ENCODE measurements at places on chromosomes 16 and 17. TPM values are rescaled to one million over a fixed set of nuclear protein-coding genes. Genes with fewer than 3 reads are reported as not detected.

GRCh38 chr17:11823862-11824261, 173.4 kb downstream of the ZNF18 start:
- H3K27ac ChIP-seq, result no peak overlapping the region
- DNase-seq, result no peak
- no peak overlapping the region for H3K4me3 ChIP-seq
- peaks cover 4% of the 10 kb centered on the region for H3K27me3 ChIP-seq
- H3K4me1 ChIP-seq, result no peaks in the 10 kb centered on the region

DNA sequence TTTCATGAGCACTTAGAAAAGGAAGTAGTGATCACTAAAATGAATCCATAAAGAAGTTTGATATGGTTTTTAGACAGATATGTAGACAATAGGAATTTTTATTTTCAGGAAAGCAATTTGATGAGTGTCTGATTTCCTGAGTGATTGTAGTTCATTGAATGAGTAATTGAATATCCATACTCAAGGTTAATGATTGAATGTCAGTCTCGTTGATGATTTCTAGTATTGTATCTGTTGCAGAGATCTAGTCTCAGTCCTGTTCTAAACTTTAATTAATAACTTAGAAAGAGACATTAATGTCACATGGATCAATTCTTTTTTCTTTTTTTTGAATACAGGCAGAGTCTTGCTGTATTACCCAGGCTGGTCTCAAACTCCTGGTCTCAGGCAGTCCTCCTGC, 78.3 kb downstream of the NLK start:
- H3K27ac ChIP-seq, result no peak overlapping the region
- no peak overlapping the region for H3K4me3 ChIP-seq
- DNase-seq, result no peak
- peaks cover 4% of the 10 kb centered on the region for H3K36me3 ChIP-seq
- no peaks in the 10 kb centered on the region for H3K27me3 ChIP-seq

DNA sequence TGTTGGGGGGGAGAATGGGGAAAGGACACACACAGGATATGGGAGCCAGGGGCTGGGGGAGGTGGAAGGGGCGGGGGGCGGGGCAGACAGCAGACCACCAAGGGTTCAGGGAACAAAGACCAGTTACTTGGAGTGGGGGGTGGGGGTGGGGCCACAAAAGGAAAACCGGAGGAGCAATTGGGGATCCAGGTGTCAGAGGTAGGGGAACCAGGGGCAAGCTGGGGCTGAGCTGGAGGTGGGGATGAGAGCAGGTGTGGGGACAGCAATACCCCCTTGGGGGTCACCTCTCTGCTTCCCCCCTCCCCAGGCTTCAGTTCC, 1.4 kb upstream of the ORAI3 start:
- no peak for DNase-seq
- H3K4me1 ChIP-seq, result peaks cover 18% of the 10 kb centered on the region
- H3K27ac ChIP-seq, result no peak overlapping the region
- H3K27me3 ChIP-seq, result no peaks in the 10 kb centered on the region
- H3K36me3 ChIP-seq, result peaks cover 17% of the 10 kb centered on the region
- no peak overlapping the region for H3K4me3 ChIP-seq

The WNT3 gene
- 0.09 TPM for total RNA-seq

- peak overlapping the region; percentile 50 for H3K4me3 ChIP-seq
- peak; percentile 83 for DNase-seq
- H3K27me3 ChIP-seq, result no peaks in the 10 kb centered on the region
- peak overlapping the region; percentile 91 for H3K27ac ChIP-seq
- peaks cover 6% of the 10 kb centered on the region for H3K36me3 ChIP-seq
- peaks cover 57% of the 10 kb centered on the region for H3K4me1 ChIP-seq
Measured at GRCh38 chr16:70428178-70428998, 10.5 kb downstream of the ST3GAL2 start.

DNA sequence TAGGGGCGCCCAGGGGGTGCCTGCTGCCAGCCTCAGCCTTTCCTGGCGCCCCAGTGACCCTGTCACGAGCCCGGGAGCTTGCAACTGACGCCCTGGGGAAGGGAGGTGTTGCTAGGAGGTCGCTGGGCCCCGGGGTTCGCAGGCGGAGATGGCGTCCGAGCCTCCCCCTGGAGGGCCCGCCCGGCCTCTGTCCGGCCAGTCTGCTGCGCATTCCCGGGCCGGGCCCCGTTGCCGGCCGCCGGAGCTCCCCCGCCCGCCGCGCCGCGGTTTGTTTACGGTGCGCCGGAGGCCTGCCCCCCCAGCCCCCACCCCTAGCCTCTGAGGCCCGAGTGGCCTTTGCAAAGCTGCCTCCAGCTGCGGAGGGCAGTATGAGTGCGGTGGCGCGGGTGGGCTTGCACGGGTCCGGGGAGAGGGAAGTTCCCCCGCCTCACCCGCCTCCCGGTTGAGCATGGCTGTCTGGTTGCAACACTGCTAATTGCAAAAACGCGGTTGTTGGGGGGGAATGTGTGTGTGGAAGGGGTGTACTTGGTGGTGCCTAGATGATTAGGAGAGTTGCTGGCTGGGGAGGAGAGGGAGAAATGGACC, 514 bp downstream of the THRA start:
- DNase-seq, result peak; percentile 38
- H3K36me3 ChIP-seq, result no peaks in the 10 kb centered on the region
- peaks cover 50% of the 10 kb centered on the region for H3K4me1 ChIP-seq
- no peaks in the 10 kb centered on the region for H3K27me3 ChIP-seq
- peak overlapping the region; percentile 84 for H3K27ac ChIP-seq

- H3K4me3 ChIP-seq, result no peak overlapping the region
- no peak for DNase-seq
- no peak overlapping the region for H3K27ac ChIP-seq
- no peaks in the 10 kb centered on the region for H3K27me3 ChIP-seq
- no peaks in the 10 kb centered on the region for H3K36me3 ChIP-seq
Measured at GRCh38 chr16:65666132-65666941, 544.5 kb upstream of the CDH11 start.

The WWP2 gene
- total RNA-seq, result 35.1 TPM

DNA sequence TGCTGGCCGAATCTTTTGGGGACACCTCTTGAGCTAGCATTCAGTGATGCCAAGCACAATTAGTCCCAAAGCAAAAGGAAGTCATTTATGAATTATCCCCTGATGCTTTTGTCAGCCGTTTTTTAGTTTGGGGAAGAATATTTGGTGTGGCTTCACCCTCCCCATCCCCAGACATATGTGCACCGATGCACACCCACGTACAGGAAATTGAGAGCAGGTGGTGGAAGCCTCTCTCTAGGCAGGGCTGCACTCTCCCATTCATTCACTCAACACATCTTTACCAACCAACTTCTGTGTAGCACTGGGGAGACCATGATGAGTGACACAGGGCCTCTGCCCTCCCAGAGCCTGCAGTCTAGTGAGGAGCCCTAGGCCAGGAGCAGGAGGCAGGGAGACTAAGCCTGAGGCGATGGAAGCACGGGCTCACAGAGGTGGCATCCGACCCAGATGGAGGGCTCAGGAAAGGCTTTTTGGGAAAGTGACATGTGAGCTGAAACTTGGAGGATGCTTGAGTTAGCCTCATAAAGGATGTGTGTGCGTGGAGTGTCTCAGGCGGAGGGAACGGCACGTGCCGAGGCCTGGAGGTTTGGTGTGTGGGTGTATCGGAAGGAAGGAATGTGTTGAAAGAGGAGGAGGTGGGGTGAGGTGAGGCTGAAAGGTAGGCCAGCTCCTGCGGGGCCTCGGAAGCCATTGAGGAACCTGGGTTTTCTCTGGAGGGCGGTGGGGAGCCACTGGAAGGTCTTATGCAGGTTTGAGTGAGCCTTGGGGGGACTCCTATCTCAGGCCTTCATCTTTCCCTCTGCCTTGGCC, 43.8 kb downstream of the PSME3IP1 start:
- H3K27ac ChIP-seq, result peak overlapping the region; percentile 95
- H3K4me3 ChIP-seq, result peak overlapping the region; percentile 53
- peaks cover 1% of the 10 kb centered on the region for H3K36me3 ChIP-seq
- H3K4me1 ChIP-seq, result peaks cover 30% of the 10 kb centered on the region

- no peak for DNase-seq
- no peaks in the 10 kb centered on the region for H3K27me3 ChIP-seq
- H3K36me3 ChIP-seq, result peaks cover 3% of the 10 kb centered on the region
- H3K4me1 ChIP-seq, result peaks cover 19% of the 10 kb centered on the region
- no peak overlapping the region for H3K4me3 ChIP-seq
Measured at GRCh38 chr16:67664258-67664657, 2.3 kb downstream of the ENKD1 start.

DNA sequence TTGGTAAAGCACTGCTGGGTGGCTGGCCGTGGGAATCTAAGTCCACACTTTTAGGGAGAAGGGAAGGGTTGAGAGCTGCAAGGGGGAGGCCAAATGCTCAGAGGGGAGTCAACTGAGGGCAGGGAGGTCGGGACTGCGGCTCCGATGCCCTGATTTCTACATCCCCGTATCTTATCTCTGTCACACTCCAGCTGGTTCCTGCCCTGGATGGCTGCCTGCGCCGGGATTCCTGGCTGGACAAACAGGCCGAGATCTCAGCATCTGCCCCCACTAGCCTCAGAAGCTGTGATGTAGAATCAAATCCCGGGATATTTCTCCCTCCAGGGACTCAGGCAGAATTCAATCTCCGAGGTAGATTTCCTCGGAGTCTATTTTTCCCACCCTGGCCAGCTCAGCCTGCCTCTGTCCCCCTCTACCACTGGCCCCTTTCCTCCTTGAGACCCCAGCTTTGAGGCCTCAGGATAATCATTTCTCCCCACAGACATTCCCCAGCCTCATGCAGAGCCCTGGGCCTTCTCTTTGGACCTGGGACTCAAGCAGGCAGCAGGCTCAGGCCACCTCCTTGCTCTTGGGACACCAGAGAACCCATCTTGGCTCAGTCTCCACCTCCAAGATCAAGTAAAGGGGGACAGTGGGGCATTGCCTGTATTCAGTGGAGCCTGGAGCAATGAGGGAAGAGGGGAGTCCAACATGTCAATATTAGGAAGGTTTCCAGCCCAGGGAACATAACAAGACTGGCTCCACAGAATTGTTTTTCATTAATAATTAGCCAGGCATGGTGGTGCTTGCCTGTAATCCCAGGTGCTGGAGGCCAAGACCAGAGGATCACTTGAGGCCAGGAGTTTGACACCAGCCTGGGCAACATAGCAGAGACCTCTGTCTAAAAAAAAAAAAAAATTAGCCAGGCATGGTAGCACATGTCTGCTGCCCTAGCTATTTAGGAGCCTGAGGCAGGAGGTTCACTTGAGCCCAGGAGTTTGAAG, 1.8 kb downstream of the SHBG start:
- H3K27me3 ChIP-seq, result no peaks in the 10 kb centered on the region
- peaks cover 8% of the 10 kb centered on the region for H3K4me1 ChIP-seq
- no peaks in the 10 kb centered on the region for H3K36me3 ChIP-seq
- no peak for DNase-seq

- H3K27ac ChIP-seq, result no peak overlapping the region
- peak; percentile 42 for DNase-seq
- H3K4me3 ChIP-seq, result no peak overlapping the region
- no peaks in the 10 kb centered on the region for H3K36me3 ChIP-seq
Measured at GRCh38 chr16:56041556-56042140, 149.6 kb upstream of the GNAO1 start.

The MSLN gene
- not detected for total RNA-seq

The KREMEN2 gene
- total RNA-seq, result 0.22 TPM

DNA sequence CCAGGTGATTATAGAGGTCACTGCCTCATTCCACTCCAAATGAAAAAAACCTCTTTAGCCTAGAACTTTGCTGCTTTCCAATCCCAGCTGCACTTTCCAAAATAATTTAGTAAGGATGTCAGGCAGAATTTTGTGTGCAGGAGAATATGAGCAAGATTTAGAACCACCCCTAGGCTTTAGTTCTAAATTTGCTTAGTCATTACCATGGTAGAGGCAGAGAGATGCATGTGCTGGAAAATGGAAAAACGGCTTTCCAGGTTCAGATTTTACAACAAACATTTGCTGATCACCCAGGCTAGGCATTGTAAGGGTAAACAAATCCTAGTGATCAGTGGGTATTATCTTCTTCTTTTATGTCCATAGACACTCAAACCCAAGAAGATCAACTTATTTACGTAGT, 6.3 kb downstream of the KRT26 start:
- no peak overlapping the region for H3K4me3 ChIP-seq
- H3K27me3 ChIP-seq, result peaks cover 18% of the 10 kb centered on the region
- no peaks in the 10 kb centered on the region for H3K36me3 ChIP-seq
- no peaks in the 10 kb centered on the region for H3K4me1 ChIP-seq
- H3K27ac ChIP-seq, result no peak overlapping the region
- no peak for DNase-seq

DNA sequence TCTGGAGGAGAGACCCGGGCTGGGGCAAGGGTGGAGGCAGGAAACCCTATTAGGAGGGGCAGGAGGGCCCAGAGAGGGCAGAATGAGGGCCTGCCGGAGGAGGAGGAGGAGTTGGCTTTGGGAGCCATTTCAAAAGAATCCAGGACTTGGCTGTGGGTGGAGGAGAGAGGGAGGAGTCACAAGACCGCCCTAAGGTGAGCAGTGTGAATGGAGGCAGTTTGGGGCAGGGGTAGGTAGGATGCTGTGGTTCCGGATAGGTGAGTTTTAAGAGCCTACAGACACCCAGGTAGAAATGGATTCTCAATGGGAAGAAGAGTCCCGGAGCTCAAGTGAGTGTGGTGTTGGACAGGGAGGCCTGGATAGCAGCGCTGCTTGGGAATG, 80.3 kb downstream of the ARHGAP23 start:
- no peaks in the 10 kb centered on the region for H3K36me3 ChIP-seq
- no peak for DNase-seq
- H3K4me1 ChIP-seq, result peaks cover 10% of the 10 kb centered on the region
- H3K27ac ChIP-seq, result no peak overlapping the region

The HOXB8 gene
- total RNA-seq, result not detected

The IL32 gene
- 974 TPM for total RNA-seq

DNA sequence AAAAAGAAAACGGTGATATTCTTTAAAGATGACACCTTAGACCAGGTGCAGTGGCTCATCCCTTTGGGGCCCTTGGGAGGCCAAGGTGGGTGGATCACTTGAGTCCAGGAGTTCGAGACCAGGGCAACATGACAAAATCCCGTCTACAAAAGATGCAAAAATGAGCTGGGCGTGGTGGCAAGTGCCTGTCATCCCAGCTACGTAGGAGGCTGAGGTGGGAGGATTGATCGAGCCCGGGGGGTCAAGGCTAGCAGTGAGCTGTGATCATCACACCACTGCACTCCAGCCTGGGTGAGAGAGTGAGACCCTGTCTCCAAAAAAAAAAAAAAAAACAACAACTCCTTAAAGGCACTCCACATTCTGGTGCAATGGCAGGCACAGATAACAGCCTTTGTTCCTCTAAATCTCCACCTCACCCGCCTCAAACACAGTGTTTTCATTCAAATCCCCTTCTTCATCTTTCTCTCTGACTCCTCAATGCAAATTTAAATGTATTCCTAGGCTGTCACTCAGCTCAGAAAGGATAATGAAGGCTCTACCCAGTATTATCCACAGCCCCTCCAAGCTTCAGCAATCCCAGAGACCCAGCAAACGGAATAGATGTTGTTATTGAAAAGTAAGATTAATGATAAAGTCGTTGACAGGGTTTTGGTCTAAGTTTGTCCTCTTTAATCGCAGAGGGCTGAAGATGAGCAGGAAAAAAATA, 56.2 kb upstream of the CACNG5 start:
- no peak for DNase-seq
- no peaks in the 10 kb centered on the region for H3K4me1 ChIP-seq
- H3K4me3 ChIP-seq, result no peak overlapping the region
- H3K27ac ChIP-seq, result peak overlapping the region; percentile 14

The RNF227 gene
- 5.2 TPM for total RNA-seq

The TP53TG3 gene
- not detected for total RNA-seq

The CACNG1 gene
- not detected for total RNA-seq

All from activated CD8-positive, alpha-beta T cell treated with anti-CD3 and anti-CD28 coated beads for 36 hours (primary cell).